AG08395 (cell line): ENCODE measurements at places on chromosomes 13 and 19.
A peak's percentile ranks its signal among the peaks of the same experiment; 100 is the strongest.

DNA sequence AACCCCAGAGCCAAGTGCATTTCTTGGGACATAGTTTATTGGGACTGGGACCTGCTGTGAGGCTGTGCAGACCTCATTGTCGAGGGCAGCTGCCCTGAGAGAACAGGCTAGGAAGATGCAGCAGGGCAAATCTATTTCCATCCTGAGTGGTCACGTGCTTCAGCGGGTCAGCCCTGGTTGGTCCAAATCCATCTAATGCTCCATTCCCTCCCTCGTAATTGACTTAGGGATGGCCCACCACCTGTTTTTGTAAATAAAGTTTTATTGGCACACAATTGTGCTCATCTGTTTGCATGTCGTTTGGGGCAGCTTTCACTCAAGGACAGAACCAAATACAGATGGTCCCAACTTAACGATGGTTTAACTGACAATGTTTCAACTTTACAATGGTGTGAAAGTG is 75.5 kb upstream of the ADGRE5 start:
- DNase-seq: no peak

GRCh38 chr13:109938255-109938936 is 152.0 kb upstream of the IRS2 start:
- peak; percentile 25 for DNase-seq

DNA sequence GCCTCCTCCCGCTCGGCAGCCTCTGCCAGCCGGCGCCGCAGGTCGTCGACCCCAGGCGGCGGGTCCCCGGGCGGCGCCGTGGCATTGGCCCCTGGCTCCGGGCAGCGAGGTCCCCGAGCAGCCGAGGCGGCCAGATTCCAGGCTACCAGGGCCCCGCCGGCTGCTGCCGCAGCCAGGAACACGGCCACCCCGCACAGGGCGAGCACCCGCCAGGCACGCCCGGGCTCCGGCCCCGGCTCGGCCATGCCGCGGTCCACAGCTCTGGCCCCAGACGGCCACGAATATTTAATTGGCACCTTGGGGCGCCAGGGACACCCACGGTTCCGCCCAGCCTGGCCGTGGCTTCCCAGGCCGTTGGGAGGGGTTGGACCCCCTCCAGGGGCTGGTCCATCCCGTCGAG is at the start of gene CCDC194:
Gene CCDC194, minus strand, starts transcription at position 283 of the 400 bp plus-strand sequence. Its CDS starts 38 bp downstream, at position 245.
- DNase-seq: no peak

DNA sequence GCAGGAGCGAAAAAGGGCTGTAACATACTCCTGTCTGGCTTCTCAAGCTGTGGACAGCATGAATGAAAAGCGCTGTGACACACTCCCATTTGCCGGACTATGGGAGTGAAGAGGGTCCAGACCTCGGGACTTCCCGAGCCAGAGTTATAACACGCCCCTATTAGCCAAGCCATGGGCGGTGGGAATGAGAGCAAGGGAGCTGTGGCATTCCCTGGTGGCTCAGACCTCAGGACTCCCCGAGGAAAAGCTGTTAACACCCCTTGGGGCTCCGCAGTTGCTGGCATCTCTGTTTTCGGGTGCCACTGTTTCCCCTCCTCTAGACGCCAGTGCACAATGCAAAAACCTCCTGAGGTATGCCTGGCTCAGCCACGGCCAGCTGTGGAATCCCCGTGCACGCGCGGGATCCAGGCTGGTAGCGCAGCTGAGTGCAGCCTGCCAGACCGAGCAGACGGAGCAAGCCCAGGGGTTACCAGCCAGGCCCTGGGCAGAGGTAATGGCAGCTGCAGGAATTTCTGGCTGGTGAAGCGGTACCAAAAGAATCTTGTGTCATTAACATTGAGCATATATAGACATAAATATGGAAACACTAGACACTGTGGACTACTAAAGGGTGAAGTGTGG is 1534.6 kb upstream of the PRR20A start:
- DNase-seq: no peak

DNA sequence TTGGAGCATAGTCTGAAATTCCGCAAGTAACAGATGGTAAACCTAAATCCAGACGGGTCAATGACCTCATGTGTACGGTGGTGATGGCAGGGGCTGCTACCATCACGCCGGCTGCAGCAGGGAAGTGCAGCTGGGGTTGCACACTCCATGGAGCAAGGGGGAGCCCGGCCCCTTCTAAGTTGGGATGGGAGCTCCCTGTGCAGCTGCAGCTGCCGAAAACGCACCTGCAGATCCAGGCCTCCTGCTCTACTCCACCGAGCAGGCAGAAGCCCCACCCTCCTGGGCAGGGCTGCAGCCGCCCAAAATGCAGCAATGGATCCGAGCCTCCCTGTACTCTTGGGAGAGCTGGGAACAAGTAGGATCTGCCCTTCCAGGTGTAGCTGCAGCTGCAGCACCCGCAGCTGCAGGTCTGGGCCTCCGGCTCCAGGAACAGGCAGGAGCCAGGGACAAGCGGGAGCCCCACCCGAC is 25.5 kb downstream of the KBTBD6 start:
- DNase-seq: no peak

DNA sequence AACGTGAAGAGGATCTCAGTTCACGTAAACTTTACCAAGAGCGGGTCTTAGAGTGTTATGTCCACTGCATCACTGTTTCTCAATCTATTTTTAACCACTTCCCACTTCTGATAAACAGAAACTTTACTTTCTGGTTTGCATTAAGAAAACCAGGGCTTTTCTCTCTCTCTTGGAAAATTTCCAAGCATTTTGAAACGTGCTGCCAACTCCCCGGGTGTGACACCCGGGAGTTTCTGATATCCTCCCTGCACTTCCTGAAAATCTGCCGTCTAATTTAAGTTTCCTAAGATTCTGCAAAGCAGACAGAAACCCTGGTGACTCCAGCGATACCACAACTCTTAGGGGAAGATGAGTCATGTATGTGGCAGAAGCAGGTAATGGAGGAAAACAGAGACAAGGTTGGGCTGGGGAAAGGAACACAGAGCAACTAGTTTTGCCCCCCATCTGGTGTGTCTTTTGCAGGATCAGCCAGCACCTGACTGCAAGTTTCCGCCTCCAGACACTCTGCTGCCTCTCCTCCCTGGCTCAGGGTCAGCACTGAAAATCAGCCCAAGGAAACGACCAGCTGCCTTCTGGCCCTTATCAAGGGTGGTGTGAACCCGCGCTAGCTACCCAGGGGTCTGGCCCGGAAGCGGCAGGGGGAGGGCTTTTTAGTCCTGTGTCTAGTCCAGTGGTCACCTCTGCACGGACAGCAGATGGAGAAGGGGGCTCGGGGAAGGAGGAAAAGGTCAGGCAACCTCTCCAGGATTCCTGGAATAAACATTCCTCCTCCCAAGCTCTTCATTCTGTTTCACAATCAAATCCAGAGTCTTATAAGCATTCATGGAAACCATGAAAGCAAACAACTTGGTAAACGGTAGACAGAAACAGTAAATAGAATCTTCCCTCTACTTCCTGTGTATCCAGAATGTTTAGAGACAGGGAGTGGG is 11.3 kb upstream of the FFAR2 start:
- DNase-seq: peak; percentile 57

GRCh38 chr19:16325641-16326400 is 1.2 kb downstream of the KLF2 start:
- DNase-seq: peak; percentile 13

- no peak for DNase-seq
These were observed 1437.9 kb downstream of the EFNB2 start for GRCh38 chr13:105097521-105097920.

GRCh38 chr13:98144027-98144741 is 1.3 kb downstream of the FARP1 start:
- peak; percentile 40 for DNase-seq

- DNase-seq: no peak
These were observed 4.6 kb upstream of the BST2 start for GRCh38 chr19:17409990-17410389.

DNA sequence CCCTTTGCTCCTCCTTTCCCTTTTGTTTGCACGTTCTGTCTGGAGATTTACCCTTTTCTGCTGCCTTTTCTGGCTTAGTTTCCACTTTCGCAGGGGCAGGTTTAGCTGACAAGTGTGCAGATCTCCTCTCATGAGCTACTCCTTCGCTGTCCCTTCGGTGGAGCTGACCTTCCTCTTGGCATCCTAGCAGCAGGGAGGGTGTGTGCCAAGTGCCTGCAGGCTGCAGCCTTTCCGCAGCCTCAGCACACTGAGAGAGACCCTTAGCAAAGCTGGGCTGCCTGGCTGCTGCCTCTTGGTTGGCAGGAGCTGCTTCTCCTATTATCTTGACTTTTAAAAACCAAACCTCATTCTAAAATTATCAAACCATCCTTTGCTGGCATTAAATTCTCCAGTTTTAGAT is 132.5 kb downstream of the DNAJC3 start:
- DNase-seq: no peak

DNA sequence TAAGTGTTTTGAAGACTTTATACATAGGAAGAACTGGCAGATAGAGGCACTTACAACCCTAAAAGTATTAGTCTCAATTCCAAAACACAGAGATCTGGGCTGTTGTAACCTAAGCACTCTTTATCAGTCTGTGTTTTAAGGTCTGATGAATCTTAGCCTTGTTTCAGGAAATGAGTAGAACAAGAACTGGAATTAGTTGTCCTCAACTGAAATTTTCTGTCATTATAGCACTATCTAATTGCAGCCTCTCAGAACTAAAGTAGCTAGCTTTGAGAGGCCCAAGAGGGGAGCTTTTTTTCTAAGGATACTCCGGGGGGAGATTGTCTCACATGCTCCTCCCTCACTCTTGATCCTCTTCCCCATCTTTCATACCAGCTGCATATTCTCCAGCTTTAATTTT is 13.1 kb downstream of the HNRNPM start:
- DNase-seq: no peak

DNA sequence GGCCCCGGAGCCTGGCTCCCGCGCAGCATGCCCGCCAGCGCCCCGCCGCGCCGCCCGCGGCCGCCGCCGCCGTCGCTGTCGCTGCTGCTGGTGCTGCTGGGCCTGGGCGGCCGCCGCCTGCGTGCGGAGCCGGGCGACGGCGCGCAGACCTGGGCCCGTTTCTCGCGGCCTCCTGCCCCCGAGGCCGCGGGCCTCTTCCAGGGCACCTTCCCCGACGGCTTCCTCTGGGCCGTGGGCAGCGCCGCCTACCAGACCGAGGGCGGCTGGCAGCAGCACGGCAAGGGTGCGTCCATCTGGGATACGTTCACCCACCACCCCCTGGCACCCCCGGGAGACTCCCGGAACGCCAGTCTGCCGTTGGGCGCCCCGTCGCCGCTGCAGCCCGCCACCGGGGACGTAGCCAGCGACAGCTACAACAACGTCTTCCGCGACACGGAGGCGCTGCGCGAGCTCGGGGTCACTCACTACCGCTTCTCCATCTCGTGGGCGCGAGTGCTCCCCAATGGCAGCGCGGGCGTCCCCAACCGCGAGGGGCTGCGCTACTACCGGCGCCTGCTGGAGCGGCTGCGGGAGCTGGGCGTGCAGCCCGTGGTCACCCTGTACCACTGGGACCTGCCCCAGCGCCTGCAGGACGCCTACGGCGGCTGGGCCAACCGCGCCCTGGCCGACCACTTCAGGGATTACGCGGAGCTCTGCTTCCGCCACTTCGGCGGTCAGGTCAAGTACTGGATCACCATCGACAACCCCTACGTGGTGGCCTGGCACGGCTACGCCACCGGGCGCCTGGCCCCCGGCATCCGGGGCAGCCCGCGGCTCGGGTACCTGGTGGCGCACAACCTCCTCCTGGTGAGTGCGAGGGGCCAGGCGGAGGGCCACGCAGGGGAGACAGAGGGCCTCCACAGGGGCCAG is at the start of gene KL:
Gene KL, plus strand, starts transcription at position 10 of the 909 bp plus-strand sequence. Its CDS starts 18 bp downstream, at position 28.
- DNase-seq: no peak

DNA sequence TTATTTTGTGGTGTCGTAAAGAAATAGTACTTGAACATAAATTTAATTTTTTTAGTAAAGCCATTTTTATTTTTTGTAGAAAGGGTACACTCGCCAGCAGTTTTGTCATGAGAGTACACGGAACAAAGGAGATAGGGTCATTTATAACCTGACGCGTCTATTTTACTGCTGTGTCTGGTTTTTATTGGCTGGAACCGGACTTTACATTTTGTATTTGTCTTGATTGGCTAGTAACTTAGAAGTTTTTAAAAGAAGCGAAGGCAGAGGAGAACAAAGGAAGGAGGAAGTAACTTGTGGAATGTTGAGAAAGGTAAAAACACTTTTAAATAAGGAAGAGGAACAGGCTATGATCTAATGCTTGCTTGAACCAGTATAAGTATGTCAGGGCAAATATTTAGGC is 43.5 kb downstream of the TRPM4 start:
- DNase-seq: no peak

DNA sequence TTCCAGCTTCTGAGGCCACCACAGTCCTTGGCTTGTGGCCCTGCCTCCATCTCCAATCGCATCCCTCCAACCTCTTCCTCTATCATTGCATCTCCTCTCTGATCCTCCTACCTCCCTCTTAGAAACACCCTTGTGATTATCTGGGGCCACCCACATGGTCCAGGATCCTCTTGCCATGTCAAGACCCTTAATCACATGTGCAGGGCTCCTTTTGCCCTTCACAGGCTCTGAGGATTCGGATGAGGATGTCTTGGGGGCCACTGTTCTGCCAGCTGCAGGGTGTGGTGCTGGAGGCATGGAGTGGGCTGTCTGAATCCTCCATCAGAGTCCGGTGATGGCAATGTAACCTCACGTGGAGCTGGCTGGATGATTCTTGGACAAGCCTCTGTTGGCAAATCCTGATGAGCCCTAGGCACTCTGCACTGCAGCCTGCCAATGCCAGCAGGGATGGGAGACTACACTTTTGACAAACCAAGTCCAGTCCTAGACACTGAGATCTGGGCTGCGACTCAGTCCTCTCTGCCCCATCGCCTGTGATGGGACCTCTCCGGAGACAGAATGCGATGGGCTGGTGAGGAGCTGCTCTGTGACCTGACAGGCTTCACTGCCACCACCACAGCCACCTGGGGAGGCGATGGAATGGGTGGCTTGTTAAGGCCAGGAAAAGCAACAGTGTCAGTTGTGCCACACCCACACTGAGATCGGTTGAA is 61.2 kb downstream of the CCDC70 start:
- DNase-seq: no peak

DNA sequence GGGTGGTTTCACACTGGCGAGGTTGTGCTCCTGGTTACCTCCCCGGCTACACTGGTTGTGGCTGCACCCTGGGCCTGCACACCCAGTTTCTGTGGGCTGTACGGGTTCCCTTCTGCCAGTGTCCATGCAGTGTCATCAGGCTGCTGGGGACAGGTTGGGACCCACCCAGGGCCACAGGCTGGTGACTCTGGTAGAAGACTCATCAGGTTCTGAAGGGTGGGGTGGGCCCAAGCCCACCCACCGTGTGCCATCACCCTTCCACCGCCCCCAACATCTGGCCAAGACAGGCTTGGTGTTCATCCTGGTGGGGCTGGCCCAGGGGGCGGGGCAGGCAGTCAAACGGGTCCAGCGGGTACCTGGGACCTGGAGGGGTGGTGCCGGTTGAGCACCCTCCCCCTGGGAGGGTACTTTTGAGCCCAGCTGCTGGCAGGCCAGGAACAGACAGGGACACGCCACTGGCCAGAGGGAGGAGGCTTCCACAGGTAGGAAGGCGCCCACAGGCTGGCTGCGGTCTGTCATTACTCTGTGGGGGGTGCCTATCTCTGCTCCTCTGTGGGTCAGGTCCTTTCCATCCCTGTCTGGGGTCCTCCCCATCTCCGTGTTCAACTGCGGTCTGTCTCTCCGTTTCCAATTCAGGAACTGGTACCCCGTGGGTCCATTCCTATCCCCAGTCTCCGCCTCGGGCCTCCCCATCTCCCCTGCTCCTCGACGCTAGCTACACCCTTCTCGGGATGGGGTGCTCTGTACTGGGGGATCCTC is at the start of gene RNF225:
Gene RNF225, plus strand, starts transcription at position 437 of the 759 bp plus-strand sequence. CDS start 434 bp downstream, outside the sequence.
- DNase-seq: no peak
